ENCODE measurements at places on chromosomes 7 and 10.
A peak's percentile ranks its signal among the peaks of the same experiment; 100 is the strongest.

DNA sequence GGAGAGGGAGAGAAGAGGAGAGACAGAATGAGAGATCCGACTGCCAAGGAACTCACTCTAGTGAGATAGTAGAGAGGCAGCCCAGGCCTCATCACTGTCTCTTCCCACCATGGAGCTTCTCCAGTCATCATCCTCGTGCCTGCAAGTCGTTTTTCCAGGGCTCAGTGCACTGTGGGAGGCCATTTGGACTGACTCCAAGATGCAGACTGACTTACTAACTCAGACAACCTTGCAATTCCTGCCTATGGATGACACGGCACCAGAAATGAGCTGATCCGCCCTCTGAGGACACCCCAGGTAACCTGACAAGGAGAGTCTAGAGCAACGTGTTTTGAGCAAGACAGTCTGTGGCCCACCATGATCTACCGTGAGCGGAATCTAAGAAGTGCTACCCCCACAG is 154.9 kb downstream of the GLI3 start:
- no peak for DNase-seq

DNA sequence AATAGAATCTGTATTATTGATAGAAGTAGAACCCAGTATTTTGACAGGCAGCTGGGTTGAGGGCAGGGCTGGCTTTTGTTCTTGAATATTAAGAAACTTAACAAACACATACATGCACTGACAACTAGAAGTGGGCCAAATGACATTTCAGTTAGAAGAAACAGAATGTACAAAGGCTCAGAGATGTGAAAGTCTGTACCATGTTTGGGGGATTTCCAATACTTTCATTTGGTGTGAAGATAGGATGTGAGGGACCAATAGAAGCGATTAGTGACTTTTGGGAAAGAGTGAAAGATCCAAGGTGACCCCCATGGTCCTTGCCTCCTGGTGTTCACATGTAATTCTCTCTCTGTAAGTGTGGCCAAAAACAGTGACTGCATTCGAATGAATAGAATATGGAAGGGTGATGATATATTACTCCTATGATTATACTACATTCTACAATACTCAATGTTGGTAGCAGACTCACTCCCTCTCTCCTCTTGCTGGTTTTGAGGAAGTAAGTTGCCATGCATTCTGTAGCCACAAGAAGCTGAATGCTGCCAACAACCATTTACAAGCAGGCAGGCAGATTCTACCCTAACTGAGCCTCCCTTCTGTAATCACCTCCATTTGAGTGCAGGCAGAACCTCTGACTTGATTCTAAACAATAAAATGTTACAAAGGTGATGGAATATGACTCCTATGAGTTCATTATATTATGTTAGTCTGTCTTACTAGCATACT is 151.4 kb downstream of the TMEM168 start:
- no peak for DNase-seq

- DNase-seq: peak; percentile 55
These were observed 148.2 kb downstream of the CELF2 start for GRCh38 chr10:11165591-11166543.

DNA sequence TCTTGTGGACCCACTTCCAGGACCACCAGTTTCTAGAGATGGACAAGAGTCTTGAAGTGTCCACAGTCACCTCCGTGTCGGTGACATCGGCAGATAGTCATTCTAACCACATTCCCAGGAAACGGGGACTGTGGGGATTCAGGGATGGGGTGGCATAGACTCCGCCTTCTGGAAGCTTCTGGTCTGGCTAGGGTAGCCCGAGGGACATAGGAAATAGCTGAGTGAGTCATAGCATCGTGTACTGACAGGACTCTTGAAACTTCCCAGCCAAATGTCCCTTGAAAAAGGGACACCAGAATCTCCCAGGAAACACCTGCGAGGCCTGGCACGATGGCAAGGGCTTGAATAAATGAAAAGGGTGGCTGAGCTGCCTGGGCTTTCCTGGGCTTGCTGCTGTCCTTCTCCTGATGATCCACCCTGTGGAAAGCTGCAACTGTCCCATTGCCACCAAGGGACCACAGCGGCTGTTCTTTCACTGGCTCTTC is 84.1 kb upstream of the LRRC4 start:
- DNase-seq: no peak

- no peak for DNase-seq
These were observed 1.6 kb upstream of the PIK3CG start for GRCh38 chr7:106863274-106863997.

DNA sequence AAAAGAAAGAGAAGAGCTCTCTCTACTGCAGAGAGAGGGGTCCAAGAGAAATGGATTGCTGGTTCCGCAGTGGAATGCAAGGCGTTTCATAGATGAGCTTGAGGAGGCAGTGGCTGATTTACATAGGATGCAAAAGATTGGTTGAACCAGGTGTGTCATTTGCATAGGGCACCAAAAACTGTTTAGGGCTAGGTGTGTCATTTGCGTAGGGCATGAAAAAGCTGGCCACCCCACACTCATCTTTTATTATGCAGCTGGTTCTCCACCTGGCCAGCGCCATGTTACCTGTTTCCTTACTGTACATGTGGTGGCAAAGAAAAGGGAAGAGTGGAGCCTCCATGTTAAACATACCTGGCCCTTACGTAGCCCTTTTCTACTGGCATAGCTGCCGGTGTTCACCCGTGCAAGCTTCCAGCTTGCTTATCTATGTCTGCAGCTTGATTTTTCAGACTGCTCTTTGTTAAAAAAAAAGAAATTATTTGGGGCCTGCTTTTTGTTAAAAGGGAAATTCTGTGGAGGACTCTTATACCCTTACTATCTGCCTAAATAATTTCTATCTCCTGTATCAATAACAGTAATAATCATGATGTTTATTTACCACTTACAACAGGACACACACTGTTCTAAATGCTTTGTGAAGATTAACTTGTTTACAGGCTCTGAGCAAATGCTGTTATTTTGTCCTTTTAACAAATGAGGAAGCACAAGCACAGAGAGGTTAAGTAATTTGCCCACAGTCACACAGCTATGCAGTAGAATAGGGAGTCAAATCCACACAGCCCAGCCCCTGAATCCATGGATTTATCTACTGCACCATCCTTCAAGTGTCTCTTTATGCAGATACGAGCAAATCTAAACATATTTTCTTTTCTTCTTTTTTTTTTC is 33.3 kb downstream of the CASP7 start:
- DNase-seq: no peak

- DNase-seq: no peak
These were observed 12.8 kb upstream of the DRGX start for GRCh38 chr10:49408519-49409306.

DNA sequence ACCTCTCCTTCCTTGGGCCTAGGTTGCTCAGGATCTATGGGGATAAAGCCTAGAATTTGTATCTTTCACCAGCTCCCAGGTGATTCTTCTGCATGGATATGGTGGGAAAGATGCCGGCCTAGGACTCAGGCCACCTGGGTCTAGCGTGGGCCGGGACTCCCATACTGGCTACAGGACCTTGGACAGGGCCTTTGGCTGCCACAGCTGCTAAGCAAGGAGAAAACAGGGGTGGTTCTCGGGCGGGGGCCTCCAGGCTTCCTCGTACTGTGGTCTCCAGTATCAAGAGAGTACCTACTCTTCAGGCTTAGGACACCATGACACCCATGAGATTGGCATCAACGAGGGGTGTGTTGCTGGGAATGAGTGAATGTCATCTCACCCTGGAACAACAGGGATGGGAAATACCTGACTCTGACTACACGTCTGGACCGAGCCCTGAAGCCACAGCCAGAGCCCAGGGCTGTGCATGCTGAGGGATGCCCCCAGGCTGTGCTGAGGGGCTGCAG is 120.3 kb upstream of the ADAM12 start:
- DNase-seq: no peak

DNA sequence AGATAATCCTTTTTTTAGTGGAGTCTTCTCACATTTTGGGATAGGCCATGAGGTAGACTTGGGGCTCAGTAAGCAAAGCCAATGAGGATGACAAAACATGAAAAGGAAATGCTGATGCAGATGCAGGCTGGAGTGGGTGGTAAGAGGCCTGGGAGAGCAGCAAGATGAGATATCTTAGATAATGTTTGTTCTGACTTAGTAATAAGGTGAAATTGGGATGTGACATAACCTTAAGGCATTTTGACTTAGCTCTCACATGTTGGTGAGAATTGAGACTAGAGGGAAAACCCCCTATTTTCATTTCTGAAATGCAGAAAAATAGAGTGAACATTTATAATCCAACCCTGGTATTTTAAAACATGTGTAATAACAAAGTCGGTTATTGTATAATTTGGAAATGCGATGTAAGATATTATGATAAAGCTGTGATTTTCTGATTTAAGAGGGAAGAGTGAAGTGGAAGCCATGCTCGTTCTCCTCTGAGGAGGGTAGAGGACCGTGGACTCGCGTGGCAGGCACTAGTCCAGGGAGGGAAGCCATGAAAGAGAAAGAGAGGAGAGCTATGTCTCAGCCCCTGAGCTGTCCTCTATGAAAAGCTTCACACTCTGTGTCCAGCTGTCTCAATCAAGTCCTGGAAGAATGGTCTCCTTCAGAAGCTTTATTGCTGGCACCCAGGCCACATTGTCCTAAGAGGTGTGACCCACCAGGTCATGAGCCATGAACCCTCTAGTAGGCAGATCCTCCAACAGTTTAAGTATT is 57.3 kb downstream of the ST7 start:
- DNase-seq: no peak

DNA sequence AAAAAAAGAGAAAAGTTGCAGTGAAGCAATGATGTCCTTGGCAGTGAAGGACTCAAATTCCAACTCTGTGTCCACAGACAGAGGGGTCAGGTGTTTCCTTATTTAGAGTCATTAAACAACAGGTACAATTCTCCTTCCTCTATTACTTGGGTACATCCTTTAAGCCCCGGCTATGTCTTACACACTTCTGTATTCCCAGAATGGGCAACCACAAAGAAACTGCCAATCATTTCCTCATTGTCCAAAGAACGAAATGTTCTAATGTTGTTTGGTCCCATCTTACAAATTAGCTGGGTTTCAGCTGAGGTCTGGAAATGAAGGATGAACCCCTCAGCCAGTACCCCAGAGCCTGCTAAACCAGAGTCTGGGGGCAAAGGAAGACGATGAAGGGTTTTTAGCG is 59.5 kb downstream of the GRB10 start:
- DNase-seq: no peak

GRCh38 chr7:54802841-54803240 is 43.8 kb upstream of the SEC61G start:
- no peak for DNase-seq

GRCh38 chr10:98684019-98684899 is 237.5 kb upstream of the HPS1 start:
- no peak for DNase-seq

DNA sequence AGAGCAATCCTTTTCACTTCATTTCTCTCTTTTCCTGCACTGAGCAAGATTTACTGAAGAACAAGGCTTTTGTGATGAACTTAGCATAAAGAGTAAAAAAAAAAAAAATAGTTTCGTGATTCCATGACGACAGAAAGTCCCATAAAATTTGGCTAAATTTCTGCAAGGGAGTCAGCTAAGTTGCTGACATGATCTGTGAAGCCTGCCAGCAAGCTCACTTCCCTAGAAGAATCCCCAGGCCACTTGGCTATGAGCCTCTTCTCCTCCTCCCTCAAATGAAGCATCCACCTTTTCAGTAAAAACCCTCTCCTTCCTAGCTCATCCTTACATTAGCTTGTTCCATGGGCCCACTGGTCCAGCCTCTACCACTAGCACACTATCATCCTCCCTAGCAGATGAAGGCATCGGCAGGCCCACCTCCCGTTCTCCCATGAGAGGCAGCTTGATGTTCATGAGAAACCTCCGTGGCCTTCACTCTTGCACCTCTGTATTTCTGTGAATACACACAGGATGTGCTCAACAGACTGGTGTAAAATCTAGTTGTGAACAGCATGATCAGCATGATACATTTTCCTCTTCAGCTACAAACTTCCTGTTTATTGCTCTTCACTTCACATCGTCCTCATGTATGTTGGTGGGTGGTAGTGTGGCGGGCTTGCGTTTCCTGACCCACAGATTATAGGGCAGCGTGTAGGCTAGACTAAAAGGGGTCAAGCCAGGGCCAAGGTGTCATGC is 30.9 kb downstream of the GIMAP8 start:
- no peak for DNase-seq

DNA sequence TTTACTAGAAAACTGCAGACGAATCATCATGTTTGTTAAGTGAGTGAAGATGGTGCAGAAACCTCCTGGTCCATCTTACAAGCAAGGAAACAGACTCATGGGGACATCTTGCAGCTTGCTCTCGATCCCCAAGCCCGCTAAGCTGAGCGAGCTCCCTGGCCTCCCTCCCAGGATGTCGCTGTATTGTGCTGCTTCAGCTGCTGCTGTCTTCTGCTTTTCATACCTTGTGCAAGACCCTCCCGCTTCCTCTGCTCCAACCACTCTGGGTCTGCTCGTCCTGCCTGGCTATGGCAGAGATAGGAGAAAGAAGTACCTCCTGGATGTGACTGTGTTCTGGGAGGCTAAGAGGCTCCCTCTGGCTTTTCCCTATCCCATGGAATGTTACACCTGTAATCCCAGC is 285.2 kb upstream of the FZD8 start:
- no peak for DNase-seq

DNA sequence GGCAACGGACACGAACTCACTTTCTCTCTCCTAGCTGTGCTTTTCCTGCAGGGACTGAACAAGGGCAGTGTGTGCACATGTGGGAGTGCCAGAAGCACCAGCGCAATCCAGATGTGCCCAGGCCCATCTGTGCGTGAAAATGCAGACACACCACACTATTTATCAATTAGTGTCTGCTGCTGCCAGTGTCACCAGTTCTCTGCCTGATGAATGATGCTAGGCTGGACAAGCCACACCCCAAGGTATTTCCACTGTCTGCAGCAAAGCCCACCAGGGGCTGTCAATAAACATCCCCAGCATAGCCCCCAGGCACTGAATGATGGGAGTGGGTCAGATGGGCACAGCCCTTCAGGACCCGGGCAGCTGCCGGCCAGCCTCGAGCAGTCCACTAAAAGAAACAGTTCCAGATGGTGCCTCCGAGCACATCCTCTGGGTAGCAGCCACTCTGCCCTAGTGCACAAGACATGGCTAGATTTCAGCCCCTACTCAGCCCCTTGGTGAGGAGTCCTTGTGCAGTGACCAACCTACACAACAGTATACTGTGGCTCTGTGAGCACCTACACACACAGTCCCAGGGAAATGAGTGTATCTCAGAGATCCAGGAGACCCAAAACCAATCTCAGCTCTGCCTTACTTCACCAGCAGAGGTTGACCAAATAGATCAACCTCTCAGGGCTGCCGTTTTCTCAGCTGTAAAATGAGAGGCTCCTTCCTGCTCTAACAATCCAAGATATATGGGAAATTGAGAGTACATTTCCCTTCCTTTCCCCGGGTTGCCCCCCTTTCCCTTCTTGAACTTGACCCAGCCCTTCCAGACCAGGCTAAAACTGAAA is 314.7 kb downstream of the PLXNA4 start:
- no peak for DNase-seq
